ENCODE measurements at places on chromosomes 11 and 22. TPM values are rescaled to one million over a fixed set of nuclear protein-coding genes. Genes with fewer than 3 reads are reported as not detected.
A peak's percentile ranks its signal among the peaks of the same experiment; 100 is the strongest.

LUZP2 gene
- not detected for total RNA-seq

CEND1 gene
- total RNA-seq, result under 0.01 TPM

SCUBE1 gene
- total RNA-seq, result 0.65 TPM

NXPE2 gene
- total RNA-seq, result not detected

IGLL1 gene
- not detected for total RNA-seq

GRCh38 chr11:96012086-96012824, 88.3 kb upstream of the MTMR2 start:
- DNase-seq, result peak; percentile 96

GRCh38 chr11:119750056-119750455, 21.1 kb upstream of the NECTIN1 start:
- DNase-seq, result no peak

DNA sequence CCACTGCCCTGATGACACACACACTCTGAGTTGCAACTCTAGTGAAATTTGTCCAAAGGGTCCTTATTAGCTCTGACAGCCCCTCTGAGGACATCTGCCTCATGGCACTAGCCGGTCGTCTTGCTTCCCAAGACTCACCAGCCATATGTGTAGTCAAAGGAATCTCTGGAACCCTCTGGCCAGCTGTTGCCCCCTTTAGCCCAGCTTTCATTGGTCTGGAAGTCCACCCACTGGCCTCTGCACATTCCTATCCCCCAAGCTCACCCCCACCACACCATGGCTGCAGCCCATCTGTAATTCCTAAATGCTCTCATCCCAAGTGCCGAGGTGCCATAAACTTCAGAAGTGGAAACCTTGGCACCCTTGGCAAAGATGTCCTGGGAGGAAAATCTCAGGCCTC, 24.3 kb downstream of the SYT7 start:
- no peak for DNase-seq

- DNase-seq, result no peak
Measured at GRCh38 chr22:36015811-36016529, 12.7 kb downstream of the RBFOX2 start.

- peak; percentile 92 for DNase-seq
Measured at GRCh38 chr22:23385678-23386631, 194.1 kb downstream of the IGLL1 start.

DNA sequence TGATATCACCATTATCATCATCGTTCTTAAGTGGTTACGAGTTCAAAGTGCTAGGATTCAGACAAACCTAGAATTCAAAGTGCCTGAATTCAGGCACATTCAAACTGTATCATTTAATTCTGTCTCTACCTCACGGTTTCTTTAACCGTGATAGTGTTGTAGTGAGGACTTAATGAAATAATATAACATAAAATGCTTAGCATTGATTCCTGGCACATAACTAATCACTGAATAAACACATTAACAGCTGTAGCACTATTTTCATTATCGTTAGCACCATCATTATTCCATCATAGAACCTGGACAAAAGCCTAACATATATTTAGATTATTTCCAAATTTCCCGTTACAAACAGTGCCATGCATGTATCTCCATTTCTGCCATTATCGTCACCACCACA, 102.0 kb downstream of the WNT11 start:
- no peak for DNase-seq

GRCh38 chr11:114228435-114229411, 67.5 kb upstream of the NNMT start:
- DNase-seq, result no peak

DNA sequence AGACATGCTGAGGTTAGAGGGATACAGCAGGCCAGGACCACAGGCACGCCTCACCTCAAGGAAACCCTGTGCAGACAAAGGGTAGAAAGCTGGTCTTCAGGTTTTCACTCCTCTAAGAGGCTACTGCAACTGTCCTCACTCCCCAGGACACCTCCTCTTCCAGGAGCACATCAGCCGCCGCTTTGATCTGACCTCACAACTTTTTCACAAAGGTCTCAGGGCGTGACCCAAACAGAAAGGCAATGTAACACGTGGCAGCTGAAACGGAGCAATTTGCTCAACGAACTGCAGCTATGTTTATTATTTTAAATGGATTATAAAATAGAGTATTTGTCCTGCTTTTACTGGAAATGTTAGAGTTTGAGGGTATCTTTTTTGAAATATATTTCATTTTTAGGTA, 46.1 kb downstream of the LARGE1 start:
- no peak for DNase-seq

DNA sequence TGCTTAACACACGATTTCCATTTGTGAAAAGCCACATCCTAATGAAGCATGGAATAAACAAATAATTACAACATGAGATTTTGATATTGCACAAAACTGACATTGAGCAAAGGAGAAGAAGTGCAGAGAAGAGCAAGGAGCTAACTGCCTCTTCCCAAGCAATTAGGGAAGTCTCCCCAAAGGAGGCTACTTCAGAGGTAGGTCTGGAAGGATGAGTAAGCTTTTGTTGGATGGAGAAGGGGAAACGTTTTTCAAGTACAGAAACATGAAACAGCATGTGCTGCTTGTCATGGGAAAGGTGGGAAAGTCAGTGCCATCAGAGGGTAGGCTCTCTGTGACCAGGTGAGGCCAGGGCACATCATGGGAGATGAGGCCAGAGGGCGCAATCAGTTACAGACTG, 132.2 kb upstream of the SESN3 start:
- DNase-seq, result no peak

Measured in lung microvascular endothelial cell (primary cell).